Substantia nigra (tissue), 51 donors: ENCODE measurements at places on chromosomes 16 and 17.

- no peak for DNase-seq
These were observed 17.2 kb downstream of the CASKIN2 start for GRCh38 chr17:75498039-75498725.

DNA sequence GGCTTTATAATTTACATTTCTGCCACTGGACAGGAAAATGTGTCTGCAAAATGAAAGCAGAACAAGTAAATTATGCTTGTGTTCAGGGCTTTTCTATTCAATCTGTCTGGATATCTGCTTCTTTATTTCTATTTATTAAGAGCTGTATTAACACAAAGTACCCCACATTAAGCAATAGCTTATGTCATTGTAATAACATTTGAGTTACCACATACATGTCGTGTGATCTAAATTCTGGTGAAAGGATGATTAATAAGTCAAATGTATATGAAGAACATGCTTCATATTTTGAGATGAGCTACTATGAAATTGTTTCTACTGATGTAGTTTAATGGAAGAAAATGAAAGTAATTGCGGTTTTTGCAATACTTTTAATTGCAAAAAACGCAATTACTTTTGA is 238.2 kb downstream of the KCNJ2 start:
- DNase-seq, result no peak

GRCh38 chr17:8969901-8970300 is 4.4 kb upstream of the PIK3R5 start:
- DNase-seq, result no peak

DNA sequence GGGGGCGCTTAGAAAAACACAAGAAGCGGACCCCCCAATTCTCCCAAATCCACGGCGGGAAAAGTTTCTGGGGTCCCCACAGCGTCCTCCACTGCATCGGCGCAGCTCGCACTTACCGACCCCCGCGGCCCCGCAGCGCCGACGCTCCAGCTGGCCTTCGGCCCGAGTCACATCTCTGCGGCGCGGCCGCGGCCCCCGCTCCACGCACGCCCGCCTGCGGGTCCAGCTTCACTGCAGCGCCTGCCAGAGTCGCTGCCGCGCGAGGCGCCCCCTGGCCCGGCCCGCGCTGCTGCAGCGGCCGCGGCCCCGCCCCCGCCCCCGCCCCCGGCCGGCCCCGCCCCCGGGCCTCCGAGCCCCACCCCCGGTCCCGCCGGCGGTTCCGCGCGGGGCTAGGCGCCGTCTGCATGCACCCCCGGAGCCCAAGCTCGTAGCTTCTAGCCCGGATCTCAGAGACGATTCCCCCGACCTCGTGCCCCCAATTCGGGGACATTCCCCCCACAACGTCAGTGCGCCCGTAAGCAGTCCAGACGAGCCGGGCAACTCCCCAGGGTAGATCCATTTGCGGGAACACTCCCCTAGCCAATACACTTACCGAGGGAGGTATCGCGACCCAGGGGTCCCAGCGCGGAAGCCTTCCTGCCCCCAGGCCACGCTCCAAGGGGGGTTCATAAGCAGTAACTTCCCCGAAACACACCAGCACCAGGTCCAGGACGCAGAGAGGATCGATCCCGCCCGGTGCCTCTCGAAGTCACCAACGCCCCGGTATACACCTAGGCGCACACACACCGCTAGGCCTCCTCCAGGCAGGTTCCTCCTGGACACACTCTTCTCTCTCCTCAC is at the start of gene GPRC5B:
TSS of gene GPRC5B (minus strand) at position 238 of the 840 bp plus-strand sequence. CDS start 12,003 bp downstream, outside the sequence.
- DNase-seq, result peak; percentile 66

- DNase-seq, result no peak
These were observed 1.2 kb downstream of the STAT3 start for GRCh38 chr17:42386777-42387657.

DNA sequence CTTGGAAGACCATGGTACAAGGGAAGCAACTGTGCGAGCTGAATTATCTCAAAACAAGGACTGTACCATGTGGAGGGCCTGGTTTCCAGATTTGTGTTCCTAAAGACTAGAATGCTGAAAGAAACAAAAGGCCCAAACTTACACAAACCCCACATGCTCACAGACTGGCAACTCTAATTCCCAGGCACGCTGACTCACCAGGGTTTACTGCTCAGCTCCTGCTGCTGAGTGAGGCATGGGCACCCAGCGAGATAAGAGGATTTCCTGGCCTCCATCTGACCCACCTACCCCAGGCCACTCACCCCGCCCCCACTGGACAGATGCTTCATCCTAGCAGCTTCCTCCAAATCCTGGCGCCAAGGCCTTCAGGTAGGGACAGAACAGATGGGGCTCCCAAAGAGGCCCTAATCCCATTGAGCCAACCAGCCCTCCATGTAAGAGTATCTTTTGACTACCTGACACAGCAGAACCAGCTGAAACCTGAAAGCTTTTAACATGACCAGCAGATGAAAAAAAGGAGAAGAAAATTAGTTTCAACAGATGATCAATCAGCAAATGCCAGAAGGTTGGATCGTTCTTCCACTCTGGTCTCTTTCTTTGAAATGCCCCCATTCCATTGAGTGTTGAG is 33.9 kb downstream of the DCUN1D3 start:
- no peak for DNase-seq

GRCh38 chr17:42329025-42329976 is 41.0 kb downstream of the STAT5A start:
- no peak for DNase-seq

DNA sequence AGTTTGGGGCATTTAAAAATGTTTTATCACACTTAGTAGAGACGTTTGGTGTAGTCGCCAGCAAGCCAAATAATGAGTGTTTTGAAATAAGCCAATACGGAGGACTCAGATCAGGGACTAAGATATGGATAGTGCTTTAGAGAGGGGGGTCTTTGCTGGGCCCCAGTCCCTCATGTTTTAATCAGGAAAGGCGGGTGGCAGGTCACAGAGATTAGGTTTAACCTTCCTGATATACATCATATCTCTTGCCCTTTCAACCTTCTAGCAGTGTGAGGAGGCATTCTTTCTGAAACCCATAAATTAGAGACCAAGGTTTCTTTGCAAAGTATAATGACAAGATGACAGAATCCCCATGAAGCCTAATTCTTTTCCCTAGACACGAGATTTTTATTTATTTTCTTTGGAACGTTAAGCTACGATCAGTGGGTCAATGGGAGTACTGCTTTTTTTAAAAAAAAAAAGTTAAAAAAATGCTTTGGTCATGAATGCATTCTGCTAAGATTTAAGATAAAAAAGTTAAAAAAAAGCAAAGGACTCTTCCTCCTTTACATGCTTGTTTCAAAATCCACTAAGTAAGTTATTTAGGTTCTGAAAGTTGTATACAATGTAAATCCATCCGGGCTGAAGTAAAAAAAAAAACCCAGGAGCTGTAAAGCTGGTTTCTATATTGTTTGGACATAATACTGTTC is 572.1 kb upstream of the SALL1 start:
- no peak for DNase-seq

- DNase-seq, result no peak
These were observed 2.5 kb downstream of the TLCD3B start for GRCh38 chr16:30028438-30029076.

GRCh38 chr16:595942-596735 is 6.3 kb downstream of the RAB40C start:
- no peak for DNase-seq

DNA sequence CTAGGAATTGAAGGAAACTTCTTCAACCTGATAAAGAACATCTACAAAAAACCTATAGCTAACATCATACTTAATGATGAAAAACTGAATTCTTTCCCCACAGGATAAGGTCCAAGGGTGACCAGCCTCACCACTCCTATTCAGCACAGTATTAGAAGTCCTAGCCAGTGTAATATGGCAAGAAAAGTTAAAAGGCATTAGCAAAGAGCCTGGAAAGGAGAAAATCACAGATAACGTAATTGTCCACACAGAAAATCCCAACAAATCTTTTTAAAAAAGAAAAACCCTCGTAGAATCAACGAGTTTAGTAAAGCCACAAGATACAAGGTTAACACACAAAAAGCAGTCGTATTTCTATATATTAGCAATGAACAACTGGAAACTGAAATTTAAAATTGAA is 37.8 kb downstream of the MEAK7 start:
- no peak for DNase-seq

DNA sequence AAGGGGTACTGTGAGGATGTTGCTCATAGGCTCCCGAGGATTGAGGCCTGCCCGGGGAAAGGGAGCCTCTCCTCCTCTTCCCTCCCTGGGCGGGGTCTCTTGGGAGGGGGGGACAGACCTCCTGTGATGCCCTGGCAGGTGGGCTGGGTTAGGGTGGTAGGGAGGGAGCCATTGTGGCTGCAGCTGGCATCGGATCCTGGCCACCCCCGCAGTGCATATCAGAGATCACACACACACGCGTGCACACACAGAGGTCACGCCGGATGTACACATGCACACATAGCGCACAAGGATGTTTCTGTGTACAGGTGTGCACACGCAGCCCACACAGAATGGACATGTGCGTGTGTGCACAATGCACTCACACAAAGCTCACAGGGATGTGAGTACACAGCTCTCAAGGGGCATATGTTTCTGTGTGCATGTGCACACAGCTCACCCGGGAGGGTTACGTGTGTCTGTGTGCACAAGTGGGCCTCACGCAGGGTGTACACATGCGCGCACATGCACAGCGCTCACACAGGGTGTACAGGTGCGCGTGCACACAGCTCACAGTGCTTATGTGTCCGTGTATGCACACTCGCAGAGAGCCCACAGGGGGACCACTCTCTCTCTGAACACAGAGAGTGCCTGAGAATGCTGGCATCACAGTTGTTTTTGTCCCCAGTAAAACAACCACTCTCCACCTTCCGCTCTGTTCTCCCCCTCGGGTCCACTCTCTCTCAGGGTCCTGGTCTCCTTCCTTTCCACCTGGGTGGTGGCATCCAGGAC is 2.4 kb downstream of the GJD3 start:
- DNase-seq, result no peak

GRCh38 chr16:68374246-68374805 is 63.5 kb downstream of the PRMT7 start:
- DNase-seq, result no peak

GRCh38 chr17:34171245-34171818 is 83.8 kb upstream of the CCL2 start:
- no peak for DNase-seq

DNA sequence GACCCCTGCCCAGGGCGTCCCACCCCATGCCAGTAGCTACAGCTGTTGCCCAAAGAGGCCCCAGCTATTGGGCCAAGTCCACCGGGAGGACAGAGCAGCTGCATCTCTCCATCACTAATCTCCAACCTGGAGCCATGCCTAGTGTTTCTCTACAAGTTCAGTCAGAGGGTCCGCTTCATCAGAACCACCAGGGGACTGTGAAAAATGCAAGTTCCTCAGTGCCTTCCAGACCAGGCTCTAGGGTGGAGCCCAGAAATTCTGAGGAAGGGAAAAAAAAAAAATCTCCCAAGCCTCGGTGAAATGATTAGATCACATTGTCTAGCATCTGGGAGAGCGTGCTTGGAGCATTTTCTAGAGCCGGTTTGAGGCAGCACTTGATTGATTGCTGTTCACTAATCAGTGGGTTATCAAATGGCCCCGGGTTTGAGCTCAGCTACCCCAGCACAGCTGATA is 22.4 kb upstream of the HERPUD1 start:
- no peak for DNase-seq

DNA sequence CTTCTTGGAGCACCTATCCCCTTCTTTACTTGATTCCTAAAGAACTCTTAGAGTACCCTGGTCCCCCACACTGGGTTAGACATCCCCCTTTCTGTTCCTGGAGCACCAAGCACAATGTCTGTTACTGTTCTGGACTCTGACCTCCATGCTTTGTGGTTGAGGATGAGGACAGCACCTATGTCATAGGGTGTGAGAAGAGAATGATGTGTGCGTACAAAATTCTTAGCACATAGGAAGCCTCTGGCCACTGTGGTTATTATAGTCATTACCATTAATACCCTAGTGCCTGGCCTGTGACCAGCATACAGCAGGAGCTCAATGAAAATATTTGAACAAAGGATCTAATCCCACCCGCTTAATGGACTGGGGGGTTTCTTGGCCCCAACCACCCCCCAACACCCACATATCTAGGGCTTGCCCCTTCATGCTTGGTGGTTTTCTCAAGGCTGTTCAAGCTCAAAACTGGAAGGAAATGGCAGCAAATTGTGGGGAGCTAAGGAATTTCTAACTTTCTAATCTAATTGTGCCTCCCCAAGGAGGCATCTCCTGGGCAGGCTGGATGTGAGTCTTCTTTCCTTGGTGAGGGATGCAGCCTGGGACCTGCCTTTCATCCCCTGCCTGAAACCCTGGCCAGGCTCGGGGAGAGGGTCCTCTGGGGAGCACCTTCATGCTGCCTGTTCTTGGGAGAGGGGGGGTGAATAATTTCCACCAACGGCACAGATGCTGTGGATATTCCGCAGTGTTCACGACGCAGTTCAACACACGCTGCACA is 1.5 kb upstream of the CMIP start:
- no peak for DNase-seq

DNA sequence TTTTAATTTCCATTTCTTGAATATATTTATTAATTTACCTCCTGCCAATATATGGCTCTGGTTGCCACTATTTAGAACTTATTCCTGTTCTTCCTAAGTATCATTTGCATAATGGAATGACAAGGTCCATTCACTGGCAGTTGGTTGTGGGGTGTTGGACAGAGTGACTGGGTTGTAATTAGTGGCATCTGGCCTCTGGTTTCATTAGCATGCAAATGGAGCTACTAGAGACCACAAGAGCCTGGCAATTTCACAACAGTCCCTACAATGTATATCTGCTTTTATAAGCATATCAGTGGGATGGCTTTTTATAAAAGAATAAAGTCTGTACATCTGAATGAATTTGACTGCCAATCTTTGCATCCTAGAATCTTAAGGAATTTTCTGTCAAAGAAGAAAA is 1030.9 kb upstream of the CDH8 start:
- no peak for DNase-seq

DNA sequence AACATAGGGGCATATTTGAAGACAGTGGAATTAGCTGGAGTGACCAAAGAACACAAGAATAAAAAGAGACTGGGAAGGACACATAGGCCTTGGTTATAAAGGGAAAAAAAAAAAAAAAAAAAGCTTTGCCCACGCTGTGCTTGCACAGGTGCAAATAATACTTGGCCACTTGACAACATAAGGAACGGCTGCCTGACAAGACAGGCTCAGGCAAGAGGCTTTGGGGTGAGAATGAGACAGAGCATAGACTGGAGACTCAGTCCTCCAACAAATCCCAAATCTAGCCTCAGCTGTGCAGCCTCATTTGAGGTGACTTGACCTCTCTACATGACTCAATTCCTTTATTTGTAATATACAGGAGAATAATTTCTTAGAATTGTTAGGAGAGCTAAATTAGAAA is 332.8 kb upstream of the DYNLRB2 start:
- no peak for DNase-seq
